Placental epithelial cell (primary cell): ENCODE measurements at places on chromosomes 13 and 19. TPM values are rescaled to one million over a fixed set of nuclear protein-coding genes. Genes with fewer than 3 reads are reported as not detected.

The SOHLH2 gene
- total RNA-seq: under 0.01 TPM in 1 of 2 replicates, not detected in the other

The DMPK gene
- 10.8 and 18.5 TPM in 2 replicates for total RNA-seq

The TEX101 gene
- total RNA-seq: not detected in 2 replicates

The GPC5 gene
- total RNA-seq: 0.22 and 12.2 TPM in 2 replicates

The CCDC194 gene
- total RNA-seq: not detected in 2 replicates

The LGALS16 gene
- not detected in 2 replicates for total RNA-seq

The PGLYRP2 gene
- total RNA-seq: not detected in 2 replicates

The BCL2L12 gene
- 8.2 and 16.1 TPM in 2 replicates for total RNA-seq

The C2CD4C gene
- total RNA-seq: under 0.01 TPM in 2 replicates

The SHISA7 gene
- total RNA-seq: not detected in 2 replicates

The METTL21C gene
- 0.39 TPM in 1 of 2 replicates, not detected in the other for total RNA-seq

The BTBD2 gene
- total RNA-seq: 64.7 and 71.1 TPM in 2 replicates

The IZUMO4 gene
- 0.65 and 3.5 TPM in 2 replicates for total RNA-seq

The COX7A1 gene
- 4.9 and 53.8 TPM in 2 replicates for total RNA-seq

The LRRC25 gene
- total RNA-seq: not detected in 2 replicates

The MRPL4 gene
- 31.4 and 53.6 TPM in 2 replicates for total RNA-seq

The URAD gene
- total RNA-seq: not detected in 2 replicates

The TMC4 gene
- total RNA-seq: 0.11 and 5.5 TPM in 2 replicates

The SEMA6B gene
- not detected in 2 replicates for total RNA-seq

The RGS9BP gene
- total RNA-seq: 0.54 and 0.79 TPM in 2 replicates

The ZFR2 gene
- total RNA-seq: not detected in 2 replicates

The ZSCAN1 gene
- not detected in 2 replicates for total RNA-seq

The OR4F17 gene
- total RNA-seq: not detected in 2 replicates

The BRME1 gene
- total RNA-seq: 0.79 and 0.87 TPM in 2 replicates

The KRTDAP gene
- not detected in 2 replicates for total RNA-seq

The RASL11A gene
- 1.7 and 2.7 TPM in 2 replicates for total RNA-seq

The HIPK4 gene
- 0.22 and 0.39 TPM in 2 replicates for total RNA-seq

The GNG7 gene
- total RNA-seq: 0.11 and 0.39 TPM in 2 replicates

The NLRP11 gene
- total RNA-seq: not detected in 2 replicates

The ZBTB32 gene
- total RNA-seq: not detected in 2 replicates

The CLN5 gene
- total RNA-seq: 33.0 and 38.5 TPM in 2 replicates

The PSG5 gene
- total RNA-seq: 20.8 and 65.1 TPM in 2 replicates

The LYPD5 gene
- 10.8 and 12.2 TPM in 2 replicates for total RNA-seq

The PCDH9 gene
- total RNA-seq: 25.8 and 49.9 TPM in 2 replicates

The PRTN3 gene
- not detected in 2 replicates for total RNA-seq

The VSIG10L gene
- total RNA-seq: 1.4 and 2.4 TPM in 2 replicates

The SLC7A1 gene
- 6.3 and 39.0 TPM in 2 replicates for total RNA-seq

The PPP1R13L gene
- total RNA-seq: 44.8 and 61.1 TPM in 2 replicates

The DUXA gene
- not detected in 2 replicates for total RNA-seq

The KCTD15 gene
- 40.0 and 43.3 TPM in 2 replicates for total RNA-seq

The VSTM2B gene
- not detected in 2 replicates for total RNA-seq

The KIR3DL1 gene
- not detected in 2 replicates for total RNA-seq

The SPC24 gene
- 8.2 and 31.9 TPM in 2 replicates for total RNA-seq

The TTYH1 gene
- under 0.01 TPM in 1 of 2 replicates, not detected in the other for total RNA-seq

The ZNF699 gene
- 8.6 and 19.3 TPM in 2 replicates for total RNA-seq

The AMER2 gene
- total RNA-seq: under 0.01 and 0.43 TPM in 2 replicates

The CEACAM7 gene
- total RNA-seq: not detected in 2 replicates

The ZNF708 gene
- 11.3 and 16.5 TPM in 2 replicates for total RNA-seq

The REEP6 gene
- total RNA-seq: 5.1 and 7.9 TPM in 2 replicates

The ZIC2 gene
- not detected in 2 replicates for total RNA-seq

The GPR12 gene
- total RNA-seq: not detected in 2 replicates

The LILRA2 gene
- not detected in 2 replicates for total RNA-seq

The GPI gene
- total RNA-seq: 73.0 and 199 TPM in 2 replicates

The UHRF1 gene
- total RNA-seq: 25.9 and 26.8 TPM in 2 replicates

The CYP4F8 gene
- total RNA-seq: not detected in 2 replicates

The MUC16 gene
- 34.2 and 36.1 TPM in 2 replicates for total RNA-seq

The KLK5 gene
- not detected in 2 replicates for total RNA-seq

The TTC9B gene
- total RNA-seq: under 0.01 TPM in 1 of 2 replicates, not detected in the other

The FUT3 gene
- total RNA-seq: not detected in 2 replicates
